ENCODE measurements at places on chromosomes 6 and 20.

DNA sequence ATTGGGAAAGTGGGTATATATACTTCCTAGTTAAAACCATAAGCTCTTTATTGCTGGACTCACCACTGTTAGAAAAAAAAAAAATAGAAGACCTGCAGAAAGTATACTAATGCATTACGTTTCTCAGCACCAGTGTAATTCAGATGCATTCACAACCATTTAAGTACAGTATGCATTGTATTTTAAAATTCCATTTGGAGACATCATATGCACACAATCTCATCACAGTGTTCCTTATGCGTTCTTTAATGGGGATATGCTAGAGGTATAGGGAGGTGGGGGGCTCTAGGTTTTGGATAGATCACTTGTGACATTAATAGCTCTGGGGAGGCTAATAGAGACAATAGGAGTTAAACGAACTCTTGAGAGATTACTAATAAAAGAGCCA, 9.4 kb downstream of the TFAP2A start:
- DNase-seq, result no peak

GRCh38 chr20:21762646-21763045, 57.2 kb downstream of the PAX1 start:
- no peak for DNase-seq

- DNase-seq, result no peak
Measured at GRCh38 chr6:145891126-145891525, 73.0 kb downstream of the SHPRH start.

- no peak for DNase-seq
Measured at GRCh38 chr20:62832951-62833391, 16.1 kb downstream of the COL9A3 start.

DNA sequence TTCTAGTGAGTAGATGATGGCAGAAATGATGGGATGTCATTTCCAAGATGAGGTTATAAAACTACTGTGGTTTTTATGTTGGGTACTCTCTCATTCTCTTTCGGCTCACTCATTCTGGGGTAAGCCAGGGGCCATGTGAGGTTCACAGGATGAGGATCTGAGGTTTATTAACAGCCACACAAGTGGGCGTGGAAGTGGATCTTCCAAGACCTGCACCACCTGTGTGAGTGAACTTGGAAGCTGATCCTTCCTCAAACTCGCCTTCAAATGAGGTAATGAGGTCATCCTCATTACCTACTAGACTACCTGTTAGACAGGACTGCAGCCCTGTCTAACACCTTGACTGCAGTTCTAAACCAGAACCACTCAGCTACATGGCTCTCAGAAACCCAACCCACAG, 45.1 kb upstream of the TAGAP start:
- no peak for DNase-seq
